ENCODE measurements at places on chromosomes 1 and 21.

DNA sequence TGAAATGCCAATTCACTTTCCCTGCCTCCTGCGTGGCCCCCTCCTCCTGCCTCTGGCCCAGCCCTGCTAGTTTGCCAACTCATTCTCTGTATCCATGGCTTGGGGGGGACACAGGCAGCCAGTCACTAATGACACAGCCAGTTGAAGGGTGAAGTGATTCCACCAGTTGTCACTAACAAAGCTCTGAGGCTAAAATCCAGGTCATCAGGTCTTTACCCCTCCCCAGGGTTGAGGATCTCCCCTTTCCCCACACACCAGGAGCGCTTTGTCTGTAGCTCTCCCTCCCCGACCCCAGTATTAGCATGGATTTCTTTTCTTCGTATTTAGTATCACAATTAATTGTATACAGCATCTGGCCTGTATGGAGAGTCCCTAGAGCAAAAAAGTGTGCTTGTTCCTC, 394.1 kb downstream of the RRAGC start:
- no peak for DNase-seq

DNA sequence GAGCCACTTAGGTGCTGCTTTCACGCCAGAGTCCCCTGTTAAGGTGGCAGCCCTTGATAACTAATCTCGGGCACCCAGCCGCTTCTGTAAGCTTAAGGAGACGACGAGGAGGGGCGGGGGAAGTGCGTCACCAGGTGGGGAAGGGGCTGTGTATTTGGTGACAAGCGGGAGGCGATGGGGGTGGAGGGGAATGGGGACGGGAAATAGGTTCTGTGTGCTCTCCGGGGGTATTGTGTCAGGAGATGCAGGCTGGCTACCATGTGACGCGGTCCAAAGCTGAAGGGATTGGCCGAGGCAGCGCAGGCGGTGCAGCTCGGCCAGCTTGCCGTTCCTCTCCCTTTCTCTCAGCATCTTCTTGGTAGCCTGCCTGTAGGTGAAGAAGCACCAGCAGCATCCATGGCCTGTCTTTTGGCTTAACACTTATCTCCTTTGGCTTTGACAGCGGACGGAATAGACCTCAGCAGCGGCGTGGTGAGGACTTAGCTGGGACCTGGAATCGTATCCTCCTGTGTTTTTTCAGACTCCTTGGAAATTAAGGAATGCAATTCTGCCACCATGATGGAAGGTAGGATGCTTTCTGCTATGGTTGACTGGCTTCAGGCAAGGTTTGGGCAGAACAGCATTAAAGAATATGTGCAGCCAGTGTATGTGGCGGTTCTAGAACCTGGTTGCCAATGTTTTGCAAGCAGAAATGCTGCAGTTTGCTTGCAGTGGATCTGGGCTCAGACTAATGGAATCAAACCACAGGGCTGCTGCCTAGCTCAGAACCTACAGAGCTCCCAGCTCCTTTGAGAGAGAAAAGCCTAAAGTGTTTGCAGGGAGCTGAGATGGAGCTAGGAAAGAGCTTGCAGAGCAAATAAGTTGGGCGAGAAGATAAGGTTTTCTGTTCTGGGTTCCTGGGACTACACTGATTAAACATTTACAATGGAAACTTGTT, at the start of gene SGIP1:
Gene SGIP1 (plus strand): TSS at position 350 of the 937 bp plus-strand sequence. CDS start 206 bp downstream, at position 556.
- DNase-seq, result peak; percentile 13

- no peak for DNase-seq
Measured at GRCh38 chr21:25559746-25560145, 47.5 kb downstream of the MRPL39 start.

DNA sequence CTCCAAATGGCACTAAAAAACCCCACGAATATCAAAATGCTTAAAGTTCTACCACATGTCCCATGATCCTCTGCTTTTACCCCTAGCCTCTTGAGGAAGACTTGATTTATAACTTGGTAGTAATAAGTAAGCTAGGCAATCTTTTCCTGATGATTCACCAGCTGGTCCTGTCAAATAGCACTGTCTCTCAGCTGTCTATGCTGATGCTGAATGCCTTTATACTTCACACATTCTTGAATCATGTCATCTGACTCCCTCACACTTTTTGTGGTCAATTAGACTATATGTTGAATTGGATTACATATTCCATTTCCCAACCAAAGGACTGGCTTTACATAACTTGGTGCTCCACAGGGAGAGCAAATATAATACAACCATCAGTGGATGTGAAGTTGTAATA, 16.6 kb downstream of the C21orf91 start:
- no peak for DNase-seq

DNA sequence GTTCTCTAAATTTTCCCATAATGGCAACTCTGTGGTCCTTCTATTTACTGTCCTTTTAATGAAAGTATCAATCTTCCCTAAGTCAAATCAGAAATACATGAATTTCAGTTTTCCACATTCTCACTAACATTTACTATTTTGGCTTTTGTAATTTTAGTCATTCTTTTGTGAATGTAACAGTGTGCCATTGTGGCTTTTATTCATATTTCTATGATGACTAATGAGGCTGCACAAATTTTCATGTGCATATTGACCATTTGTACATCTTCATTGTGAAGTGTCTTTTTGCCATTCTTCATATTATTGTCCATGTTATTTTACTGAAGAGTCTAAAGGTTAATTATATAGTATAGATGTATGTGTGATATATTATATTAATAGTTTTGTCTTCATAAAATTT, 431.0 kb upstream of the BRINP3 start:
- DNase-seq, result no peak

GRCh38 chr1:1939296-1940122, 20.4 kb upstream of the TMEM52 start:
- DNase-seq, result no peak

DNA sequence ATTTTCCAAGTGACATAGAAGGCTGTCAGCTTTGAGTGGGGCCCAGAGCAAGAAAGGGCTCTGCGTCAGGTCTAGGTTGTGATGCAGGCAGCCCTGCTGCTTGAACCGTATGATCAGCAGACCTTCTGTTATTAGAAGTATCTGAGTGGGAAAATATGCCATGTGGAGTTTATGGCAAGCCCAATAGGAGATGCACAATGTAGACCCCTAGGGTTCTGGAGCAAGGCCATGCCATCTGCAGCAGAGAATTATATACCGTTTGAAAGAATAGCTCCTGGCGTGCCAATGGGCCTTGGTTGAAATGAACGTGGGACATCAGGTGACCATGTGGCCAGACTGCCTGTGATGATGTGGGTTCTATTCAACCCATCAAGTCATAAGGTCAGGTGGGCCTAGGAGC, 44.1 kb upstream of the ZBTB18 start:
- DNase-seq, result no peak

DNA sequence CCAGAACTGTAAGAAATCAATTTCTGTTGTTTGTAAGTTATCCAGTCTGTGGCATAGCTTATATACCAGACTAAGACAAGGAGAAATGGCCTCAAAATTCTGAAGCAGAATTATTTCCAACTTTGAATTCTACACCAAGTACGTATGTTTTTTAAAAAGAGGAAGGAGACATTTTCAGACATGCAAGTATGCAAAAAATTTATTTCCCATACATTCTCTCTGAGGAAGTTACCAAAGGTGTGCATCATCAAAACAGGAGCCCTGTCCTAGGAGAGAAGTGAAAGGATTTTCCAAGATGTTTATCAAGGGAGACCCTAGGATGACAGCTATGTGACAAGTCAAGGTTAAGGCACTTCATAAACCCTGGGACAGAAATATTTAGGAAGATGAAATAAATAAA, 49.3 kb upstream of the RABGAP1L start:
- no peak for DNase-seq

- DNase-seq, result no peak
Measured at GRCh38 chr1:169594391-169594790, 8.1 kb upstream of the F5 start.

- DNase-seq, result no peak
Measured at GRCh38 chr1:239422818-239423217, 36.5 kb downstream of the CHRM3 start.

DNA sequence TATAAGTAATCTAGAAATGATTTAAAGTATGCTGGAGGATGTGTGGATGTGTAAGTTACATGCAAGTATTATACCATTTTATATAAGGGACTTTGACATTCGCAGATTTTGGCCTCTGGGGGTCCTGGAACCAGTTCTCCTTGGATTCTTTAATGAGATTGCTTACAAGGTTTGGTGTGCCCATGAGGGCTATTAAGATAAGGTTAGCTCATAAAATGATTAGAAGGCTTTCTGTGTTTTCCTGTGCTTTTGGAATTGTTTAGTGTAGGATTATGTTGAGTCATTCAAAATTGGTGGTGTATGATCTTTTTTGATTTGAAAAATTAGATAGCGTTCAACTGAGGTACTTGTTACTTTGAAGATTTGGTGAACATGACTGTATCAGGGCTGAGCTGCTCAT, 5.6 kb downstream of the USP25 start:
- no peak for DNase-seq

DNA sequence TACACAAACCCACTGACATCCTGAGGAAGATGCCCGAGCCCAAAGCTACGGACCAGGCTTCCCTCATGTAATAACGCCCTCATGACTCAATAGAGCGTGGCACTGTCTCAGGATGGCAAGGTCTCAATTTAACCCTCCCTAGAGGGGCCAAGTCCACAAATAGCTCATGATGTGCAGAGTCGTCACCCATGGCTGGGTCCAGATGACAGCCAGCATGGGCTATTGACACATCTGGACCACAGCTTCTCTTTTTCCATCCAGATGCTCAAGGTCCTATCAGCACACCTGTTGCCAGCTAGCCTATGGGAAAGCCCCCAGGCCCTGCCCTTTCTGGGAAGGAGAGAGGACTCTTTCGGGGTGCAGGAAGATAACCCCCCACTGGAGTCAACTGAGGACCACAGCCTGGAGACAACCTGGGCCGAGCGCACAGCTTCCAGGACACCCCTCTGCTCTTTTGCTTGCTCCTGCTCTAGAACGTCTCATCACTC, 2.8 kb downstream of the LAPTM5 start:
- no peak for DNase-seq

GRCh38 chr1:14910984-14911721, 242.4 kb upstream of the TMEM51 start:
- DNase-seq, result no peak

- no peak for DNase-seq
Measured at GRCh38 chr21:27838573-27838972, 871.7 kb upstream of the ADAMTS5 start.

Data from NCI-H1105 (cell line).